Urinary bladder (tissue), 4 donors: ENCODE measurements at places on chromosomes 2 and 18. TPM values are rescaled to one million over a fixed set of nuclear protein-coding genes. Genes with fewer than 3 reads are reported as not detected.

The UGT1A5 gene
- polyA plus RNA-seq = not detected

The PCARE gene
- polyA plus RNA-seq = 0.25 TPM

The TUBB8B gene
- polyA plus RNA-seq = 0.28 TPM

The DNAJC5G gene
- not detected for polyA plus RNA-seq

The MCM6 gene
- polyA plus RNA-seq = 14.5 TPM

The ALPG gene
- not detected for polyA plus RNA-seq

The FSIP2 gene
- 0.52 TPM for polyA plus RNA-seq

The CAMKMT gene
- 5.4 TPM for polyA plus RNA-seq

The PER2 gene
- polyA plus RNA-seq = 8.8 TPM

The SPDYA gene
- polyA plus RNA-seq = 0.04 TPM

The GLS gene
- polyA plus RNA-seq = 27.6 TPM

The ALPI gene
- not detected for polyA plus RNA-seq

The MARCO gene
- polyA plus RNA-seq = 21.7 TPM

The DSC2 gene
- polyA plus RNA-seq = 1.6 TPM

The EML4 gene
- polyA plus RNA-seq = 11.4 TPM
